ENCODE measurements at places on chromosomes 2 and 18.
A peak's percentile ranks its signal among the peaks of the same experiment; 100 is the strongest.

DNA sequence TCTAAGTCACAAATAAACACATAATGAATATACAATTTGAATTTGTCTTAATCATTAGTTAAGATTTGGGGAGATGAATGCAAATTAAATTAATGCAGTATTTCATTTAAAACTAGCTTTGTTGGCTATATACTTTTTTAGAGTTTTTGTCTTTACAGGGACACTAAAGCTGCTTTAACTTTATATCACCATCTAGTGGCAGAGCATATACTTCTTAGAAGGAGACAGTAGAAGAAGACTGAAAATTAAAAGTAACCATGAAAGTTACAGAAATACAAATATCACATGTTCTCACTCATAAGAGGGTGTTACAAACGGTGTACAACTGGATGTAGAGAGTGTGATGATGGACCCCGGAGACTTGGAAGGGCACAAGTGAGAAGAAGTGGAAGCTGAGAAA lies 268.3 kb upstream of the NETO1 start:
- no peak for DNase-seq

- DNase-seq: no peak
Observed at GRCh38 chr2:25589676-25590205, 83.6 kb downstream of the DTNB start.

- DNase-seq: no peak
Observed at GRCh38 chr2:191724015-191724414, 46.1 kb downstream of the NABP1 start.

- DNase-seq: no peak
Observed at GRCh38 chr2:126802316-126802715, 96.4 kb upstream of the TEX51 start.

DNA sequence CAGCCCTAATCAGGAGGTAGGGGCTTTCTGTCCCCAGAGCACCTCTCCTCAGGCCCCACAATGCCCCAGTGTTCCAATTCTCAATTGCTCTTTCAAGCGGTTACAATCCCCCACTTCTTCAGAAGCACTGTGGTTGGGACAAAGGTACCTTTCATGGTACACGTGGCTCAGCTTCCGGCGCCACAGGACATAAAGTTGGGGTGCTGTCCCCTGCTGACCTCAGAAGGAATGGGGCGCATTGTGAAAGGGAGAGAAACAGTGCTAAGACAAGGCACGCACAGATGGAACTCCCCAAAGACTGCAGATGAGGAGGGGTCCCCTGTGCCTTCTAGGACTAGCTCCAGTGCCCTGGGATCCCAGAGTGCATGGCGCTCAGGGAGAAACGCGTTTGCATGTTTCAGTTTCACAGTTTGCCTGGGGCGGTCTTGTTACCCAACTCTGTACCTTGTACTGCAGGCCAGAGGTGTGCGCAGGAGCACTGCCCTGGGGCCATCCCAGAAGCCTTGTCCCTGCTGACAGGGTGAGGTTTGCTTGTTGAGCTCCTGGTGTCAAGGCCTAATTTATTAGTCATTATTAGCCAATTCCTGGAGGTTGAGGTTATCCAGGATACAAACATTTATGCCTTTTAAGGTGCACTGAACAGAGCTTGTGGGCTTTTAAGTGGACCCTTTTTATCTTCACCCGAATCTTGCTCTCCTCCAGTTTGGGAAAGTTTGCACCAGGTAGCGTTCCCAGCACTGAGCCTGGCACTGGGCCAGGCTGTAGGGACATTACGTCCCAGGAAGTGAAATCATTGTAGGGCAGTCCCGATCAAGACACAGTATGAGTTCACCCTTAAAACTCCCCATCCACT lies 7.6 kb downstream of the CNDP1 start:
- no peak for DNase-seq

DNA sequence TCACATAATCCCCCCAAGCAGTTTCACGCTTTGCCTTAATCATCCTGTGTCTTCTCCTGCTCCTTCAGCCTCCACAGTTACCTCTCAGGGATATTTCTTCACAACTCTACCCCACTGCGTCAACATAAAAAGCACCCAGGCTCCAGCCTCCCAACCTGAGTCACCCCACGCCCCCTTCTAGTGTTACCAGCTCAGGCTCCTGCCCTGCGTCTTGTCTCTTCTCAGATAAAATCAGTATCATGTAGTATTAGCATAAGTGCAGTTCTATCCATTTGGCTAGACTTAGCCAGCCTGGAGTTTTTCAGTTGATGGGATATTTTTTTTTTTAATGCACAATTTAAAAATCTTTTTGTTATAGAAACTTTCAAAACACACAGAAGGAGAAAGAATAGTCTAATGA lies 9.6 kb upstream of the PELI1 start:
- DNase-seq: no peak

- peak; percentile 34 for DNase-seq
Observed at GRCh38 chr2:11746376-11746806, at the start of gene LPIN1. TSS of gene LPIN1 (plus strand) at chr2:11746632. CDS start at chr2:11765542, 18,910 bp downstream.

DNA sequence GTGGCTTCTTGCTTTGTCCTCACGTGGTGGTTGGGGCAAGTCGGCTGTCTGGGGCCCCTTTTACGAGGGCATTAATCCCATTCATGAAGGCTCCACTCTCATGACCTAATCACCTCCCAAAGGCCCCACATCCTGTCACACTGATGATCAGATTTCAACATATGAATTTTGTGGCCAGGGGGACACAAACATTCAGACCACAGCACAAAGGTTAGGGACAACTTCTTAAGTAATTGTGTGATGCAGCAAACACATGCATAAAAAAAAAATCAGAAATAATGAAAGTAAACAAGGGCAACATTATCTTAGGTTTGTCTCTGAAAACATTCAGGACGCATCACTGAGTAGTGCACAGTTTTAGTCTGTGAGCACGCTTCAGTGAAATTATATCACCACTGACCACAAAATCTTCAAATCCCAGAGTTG lies 54.2 kb upstream of the FRZB start:
- no peak for DNase-seq

- DNase-seq: no peak
Observed at GRCh38 chr2:162646794-162647193, 191.8 kb downstream of the KCNH7 start.

GRCh38 chr2:54566896-54567295 lies 110.8 kb downstream of the SPTBN1 start:
- no peak for DNase-seq

DNA sequence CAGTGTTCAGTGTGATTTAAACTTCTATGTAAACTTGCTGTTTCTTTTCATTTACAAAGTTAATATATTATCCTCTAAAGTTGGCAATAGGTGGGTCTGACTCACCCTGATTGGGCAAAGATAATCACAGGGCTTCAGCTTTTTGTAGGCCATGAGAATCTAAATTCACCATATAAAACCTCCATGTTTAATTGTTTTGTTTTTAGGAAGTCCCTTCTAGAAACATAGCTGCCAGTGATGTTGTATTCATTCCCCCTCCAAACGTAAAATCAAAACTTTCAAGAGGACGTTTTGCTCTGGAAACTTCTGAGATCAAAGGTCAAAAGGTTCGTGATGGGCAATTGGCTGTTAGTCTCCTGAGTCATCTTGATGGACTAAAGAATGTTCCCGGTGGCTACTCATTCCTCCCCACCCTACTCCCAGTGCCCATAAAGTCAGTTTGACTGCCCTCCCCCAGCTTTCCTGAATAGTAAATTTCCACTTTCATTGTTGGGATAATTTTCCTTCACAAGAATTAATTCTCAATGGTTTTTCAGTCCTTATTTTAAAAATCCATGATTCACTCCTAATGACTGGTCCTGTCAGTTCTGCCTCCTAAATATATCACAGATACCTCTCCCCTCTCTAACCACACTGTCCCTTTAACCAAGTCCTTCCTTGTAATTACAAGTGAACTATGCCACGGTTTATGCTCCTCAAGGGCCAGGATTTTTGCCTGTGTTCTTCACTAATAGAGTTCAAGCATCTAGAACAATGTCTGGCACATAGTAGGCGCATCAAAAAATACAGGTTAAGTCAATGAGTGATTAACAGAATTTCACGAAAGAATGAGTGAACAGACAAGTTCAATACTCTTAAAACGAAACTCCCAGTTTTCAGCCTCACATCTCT lies 164.4 kb upstream of the VRK2 start:
- no peak for DNase-seq

DNA sequence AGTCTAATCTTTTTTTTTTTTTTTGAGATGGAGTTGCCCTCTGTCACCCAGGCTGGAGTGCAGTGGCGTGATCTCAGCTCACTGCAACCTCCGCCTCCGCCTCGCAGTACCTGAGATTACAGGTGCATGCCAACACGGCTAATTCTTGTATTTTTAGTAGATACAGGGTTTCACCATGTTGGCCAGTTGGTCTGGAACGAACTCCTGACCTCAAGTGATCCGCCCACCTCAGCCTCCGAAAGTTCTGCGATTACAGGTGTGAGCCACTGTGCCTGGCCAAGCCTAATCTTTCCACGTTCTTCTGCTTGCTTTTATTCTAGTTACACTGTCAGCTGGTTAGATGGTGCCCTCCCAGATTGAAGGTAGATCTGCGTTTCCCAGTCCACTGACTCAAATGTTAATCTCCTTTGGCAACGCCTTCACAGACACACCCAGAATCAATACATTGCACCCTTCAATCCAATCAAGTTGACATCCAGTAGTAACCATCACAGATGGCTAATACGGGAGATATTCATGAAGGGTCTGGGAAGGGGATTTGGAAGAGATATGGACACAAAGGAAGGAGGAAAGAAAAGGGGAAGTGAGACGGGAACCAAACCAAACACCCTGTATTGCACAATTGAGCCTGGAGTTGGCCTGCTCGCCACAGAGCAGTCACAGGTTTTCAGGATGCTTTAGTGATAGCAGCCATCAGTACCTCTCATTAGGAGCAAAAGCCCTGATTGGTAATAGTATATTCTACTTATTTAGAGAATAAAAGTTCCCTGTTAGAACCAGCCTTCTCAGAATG lies 229.8 kb downstream of the PIK3C3 start:
- DNase-seq: no peak

DNA sequence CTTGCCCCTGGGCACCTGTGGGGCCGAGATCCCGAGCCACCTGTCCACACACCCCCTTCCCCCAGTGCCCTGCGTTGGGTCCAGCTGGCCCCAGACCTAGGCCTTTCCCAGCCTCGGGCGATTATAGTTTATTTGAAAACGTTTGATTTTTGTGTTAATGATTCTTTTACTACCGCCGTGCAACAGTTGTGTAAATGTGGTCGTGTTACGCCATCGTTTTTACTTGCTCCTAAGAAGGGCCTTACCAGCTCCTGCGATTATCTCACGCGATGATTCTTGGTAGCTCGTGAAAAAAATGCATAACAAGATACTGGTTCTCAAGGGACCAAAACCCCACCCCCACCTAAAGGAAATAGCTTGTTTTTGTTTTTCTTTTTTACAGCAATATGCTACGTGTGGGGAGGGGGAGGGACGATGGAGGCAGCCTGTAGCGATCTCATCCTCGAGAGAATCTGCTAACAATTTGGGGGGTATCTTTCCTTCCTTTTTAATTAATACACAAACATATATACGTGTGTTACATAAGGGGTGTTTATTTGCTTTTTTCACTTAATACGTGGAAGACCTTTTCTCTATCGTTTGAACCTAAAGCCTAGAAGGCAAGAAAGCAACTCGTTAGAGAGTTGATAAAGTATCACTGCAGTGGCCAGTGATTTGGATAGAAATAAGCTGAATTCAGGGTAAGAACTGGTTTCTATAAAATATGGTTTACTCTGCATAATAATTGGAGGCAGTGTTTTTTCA lies 1.0 kb downstream of the ZDBF2 start:
- no peak for DNase-seq

DNA sequence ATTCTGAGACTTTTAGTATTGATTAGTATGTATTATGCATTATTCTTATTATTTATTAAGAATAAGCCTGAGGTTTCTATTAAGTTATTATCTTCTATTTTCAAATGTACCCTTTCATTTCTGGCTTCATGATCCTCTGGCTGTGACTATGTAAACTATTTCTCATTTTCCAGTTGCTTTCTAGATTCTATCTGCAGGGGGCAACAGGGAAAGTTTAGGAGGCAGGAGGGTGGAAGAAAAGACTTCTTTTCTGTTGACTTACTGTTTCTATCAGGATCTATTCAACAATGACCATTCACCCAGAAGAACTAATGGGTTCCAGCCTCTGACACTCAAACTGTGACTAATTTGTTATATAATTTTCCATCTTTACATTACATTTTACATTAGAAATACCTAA lies 653.4 kb upstream of the FSHR start:
- DNase-seq: no peak

DNA sequence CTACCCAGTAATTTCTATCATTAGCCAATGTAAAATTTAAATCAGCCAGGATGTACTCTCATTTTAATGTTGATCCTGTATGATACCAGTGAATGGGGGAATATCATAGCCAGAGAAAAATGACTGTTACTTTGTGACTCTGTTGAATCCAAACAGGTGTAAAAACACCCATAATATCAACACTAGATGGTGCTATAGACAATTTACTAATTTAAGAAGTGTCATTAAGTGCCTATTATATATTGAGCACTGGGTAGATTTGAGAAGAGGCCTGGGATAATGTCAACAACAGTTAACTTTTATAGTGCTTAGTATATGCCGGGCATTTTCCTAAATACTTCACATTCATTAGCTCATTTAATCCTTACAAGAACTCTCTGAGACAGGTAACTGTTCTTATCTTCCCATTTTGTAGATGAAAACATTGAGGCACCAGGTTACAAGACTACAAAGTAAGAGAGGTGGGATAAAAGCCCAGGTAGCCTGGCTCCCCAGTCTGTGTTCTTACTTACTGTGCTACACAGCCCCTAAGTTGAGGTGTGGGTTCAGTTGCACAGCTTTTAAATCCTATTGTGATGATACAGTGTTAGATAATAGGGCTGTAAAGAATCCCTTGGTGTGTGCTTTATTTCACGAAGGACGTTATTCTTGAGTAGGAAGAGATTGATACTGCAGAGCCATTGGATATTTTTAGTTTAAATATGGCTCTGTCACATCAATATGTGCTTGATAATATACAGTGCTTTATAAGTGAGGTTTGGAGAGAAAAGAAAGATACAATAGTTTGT lies 325.5 kb downstream of the AGPS start:
- DNase-seq: no peak

DNA sequence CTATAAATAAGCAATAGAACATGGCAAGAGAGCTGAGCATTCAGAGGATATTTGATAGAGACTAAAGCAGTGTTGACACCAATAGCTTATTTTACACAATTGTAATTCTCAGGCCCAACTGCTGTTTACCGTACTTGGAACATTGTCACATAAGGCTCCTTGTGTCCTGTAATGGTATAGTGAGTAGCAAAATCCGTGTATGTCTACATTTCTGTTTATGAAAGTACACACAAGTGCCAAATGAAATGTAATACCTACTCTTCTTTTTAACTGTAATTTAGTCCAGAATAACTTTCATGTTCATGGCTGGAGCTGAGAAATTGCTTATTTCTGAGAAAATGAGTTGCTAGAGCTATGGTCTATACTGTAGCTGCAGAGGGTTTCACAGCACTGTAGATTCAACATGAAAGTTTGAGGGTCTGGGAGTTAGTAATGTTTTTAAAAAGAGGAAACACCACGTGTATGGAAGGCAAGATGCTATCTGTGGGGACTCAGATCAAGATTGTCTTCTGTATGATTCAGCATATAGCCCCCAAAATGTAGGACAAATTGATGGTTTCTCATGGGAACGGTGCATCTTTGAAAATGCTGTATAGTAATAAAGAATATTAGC lies 110.2 kb upstream of the NOSTRIN start:
- no peak for DNase-seq
